ENCODE measurements at places on chromosomes 5 and 9.
A peak's percentile ranks its signal among the peaks of the same experiment; 100 is the strongest.

GRCh38 chr9:137956688-137957385 lies 79.3 kb downstream of the CACNA1B start:
- DNase-seq, result no peak

DNA sequence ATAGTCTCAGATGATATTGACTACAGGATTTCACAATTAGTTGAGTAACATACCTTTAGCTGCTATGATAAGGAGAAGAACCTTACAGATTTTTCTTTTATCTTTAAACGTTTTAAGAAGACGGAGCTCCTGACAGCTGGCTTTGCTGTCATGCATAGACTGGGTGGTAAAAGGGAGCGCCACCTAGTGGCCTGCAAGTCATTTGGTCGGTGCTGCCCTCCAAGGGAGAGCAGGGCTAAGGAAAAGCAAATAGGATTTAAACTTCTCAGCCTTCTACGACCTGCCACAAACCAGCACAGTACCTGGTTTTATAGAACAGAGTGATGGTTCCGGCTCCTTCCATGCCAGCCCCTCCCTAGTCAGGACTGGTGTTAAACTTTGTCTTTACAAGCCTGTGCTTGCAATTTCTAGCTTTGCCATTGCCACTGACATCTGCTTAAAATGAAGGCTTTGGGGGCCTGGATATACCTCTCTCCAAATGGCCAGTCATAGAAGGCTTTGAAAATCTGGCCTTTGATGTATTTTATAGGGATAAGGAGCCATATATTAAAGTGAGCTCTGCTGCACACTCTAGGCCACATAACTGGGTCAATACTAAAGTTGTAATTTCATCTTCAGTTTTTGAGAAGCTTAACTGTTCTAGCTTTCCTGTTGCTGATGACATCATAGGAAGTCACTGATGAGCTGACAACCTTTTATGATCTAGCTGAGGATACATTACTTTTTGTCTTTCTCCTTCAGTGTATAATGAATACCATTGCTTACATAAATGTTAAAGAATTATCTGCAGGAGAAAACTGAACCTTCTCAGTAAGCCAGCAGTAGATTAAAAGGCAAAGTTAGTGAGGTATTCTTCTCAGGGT lies 31.1 kb upstream of the ADAMTSL1 start:
- DNase-seq, result peak; percentile 86

DNA sequence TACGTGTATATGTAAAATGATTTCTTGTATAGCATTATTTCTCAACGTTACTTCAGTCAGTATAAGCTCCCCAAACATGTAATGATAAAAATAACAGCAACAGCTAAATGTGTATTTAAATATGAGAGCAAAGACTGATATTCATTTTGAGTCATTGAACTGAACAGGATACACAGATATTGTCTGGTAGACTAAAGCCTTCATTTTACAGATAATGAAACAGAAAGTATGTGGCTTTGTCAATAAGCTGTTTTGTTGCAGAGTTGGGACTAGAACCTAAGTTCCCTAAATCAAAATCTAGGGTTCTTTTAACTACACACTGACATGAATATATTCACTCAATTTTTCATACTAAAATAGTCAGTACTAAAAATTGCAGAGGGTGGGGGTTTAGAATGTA lies 80.4 kb upstream of the MARCHF11 start:
- no peak for DNase-seq

DNA sequence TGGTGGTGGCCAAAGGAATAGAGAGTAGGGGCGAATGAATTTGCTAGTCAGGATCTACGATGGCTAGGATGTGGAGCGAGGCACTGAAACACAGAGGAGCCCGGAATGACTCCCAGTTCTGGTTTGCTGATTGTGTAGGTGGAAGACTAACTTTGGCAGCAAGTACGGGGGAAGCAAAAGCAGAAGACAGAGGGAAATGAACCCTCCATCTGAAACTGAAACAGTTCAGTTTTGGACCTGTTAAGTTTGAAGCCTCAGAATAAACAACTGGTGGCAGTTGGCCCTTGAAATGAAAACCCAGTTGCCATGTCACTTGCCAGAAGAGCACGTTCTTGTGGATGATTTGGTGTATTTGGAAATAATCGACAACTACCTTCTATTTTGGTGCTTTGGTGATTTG lies 15.4 kb upstream of the SMIM15 start:
- no peak for DNase-seq

DNA sequence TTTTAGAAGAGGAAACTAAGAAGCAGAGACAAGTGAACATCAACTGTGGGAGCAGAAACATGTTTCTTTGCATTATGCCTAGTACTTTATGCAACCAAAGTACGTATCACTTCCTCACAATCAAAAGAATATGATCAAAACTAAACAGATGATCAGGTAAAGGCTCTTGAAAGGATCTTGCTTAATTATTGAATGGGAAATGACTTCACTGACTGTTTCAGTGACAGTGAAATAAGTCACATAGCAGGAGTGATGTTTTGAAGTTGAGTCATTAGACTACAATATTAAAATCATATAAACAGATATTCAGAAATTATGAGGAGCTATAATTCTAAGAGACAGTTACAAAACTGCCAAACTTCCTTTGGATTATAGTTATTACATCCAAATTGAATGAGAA lies 527.3 kb downstream of the MTRR start:
- no peak for DNase-seq

- DNase-seq, result no peak
Measured at GRCh38 chr9:81656004-81656403, 33.3 kb downstream of the TLE1 start.

DNA sequence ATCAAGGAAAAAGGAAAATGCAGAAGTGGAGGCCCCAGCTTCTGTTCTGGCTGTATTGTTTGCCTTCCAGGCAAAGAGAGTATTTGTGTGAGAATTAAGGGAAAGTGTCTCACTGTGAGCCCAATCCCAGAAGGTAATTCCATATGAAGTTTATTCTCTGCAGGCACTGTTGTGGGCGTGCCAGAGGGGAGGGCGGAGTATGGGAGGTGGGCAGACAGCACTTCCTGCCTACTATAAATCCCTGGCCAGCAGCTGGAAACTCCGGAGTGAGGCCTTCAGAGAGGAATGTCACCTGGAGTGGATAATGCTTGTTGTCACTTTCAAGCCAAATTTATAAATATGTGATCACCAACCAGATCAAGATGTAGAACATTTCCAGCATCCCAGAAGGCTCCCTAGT lies 209.5 kb downstream of the ARHGAP26 start:
- no peak for DNase-seq

- no peak for DNase-seq
Measured at GRCh38 chr9:28155067-28155466, 581.8 kb upstream of the C9orf72 start.

GRCh38 chr5:98796197-98796972 lies 22.9 kb downstream of the RGMB start:
- DNase-seq, result no peak

DNA sequence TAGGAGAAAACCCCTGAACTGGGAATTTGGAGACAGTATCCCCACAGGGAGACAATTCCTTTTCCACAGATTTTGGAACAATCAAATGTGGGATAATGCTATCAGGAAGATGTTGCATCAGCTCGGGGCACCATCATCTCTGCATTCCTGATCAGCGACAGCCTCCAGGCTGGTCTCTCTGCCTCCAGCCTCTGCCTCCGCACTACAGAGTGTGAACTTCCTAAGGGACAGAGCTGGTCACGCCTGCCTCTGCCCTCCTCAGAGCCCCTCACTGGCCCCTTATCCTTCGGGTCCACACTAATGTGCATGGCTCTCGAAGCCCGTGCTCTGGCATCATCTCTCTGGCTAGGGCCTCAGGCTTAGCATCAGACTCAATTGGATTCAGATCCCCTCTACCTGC lies 8.6 kb downstream of the FOXI1 start:
- no peak for DNase-seq

DNA sequence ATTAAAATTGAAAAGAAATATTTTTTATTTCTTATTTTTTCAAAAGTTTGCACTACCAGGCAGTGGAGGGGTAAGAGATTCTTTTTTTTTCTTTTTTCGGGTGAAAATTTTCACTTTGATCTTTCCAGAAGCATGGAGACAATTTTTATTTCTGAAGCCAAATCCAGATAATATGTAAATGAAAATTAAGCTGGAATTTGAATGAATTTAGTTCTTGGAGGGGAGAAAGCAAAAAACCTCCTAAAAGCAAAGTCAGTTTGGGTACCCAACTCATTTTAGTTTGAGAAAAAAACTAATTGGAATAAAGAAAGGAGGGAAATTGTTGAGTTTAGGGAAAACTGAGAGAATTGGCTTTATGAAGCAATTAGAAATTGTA lies 872 bp downstream of the ZNF618 start:
- no peak for DNase-seq

DNA sequence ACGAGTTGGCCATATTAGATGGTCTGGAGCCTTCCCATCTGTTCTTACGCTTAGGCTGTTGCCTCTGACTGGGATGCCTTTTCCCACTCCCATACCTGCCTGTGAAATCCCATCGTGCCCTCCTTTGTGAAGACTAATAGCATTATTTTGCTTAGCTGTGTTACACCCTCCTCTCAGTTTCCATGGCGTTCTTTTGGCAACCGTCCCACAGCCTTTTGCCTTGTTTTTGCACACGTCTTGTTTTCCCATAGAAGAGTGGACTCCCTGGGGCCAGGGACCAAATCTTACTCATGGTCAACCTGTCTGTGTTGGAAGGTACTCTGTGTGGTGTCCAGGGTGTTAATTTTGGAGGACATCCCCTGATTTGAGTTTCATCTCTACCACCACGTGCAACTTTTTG lies 242.1 kb downstream of the HSPA4 start:
- DNase-seq, result no peak

- no peak for DNase-seq
Measured at GRCh38 chr9:83041771-83042170, 21.2 kb downstream of the RASEF start.

DNA sequence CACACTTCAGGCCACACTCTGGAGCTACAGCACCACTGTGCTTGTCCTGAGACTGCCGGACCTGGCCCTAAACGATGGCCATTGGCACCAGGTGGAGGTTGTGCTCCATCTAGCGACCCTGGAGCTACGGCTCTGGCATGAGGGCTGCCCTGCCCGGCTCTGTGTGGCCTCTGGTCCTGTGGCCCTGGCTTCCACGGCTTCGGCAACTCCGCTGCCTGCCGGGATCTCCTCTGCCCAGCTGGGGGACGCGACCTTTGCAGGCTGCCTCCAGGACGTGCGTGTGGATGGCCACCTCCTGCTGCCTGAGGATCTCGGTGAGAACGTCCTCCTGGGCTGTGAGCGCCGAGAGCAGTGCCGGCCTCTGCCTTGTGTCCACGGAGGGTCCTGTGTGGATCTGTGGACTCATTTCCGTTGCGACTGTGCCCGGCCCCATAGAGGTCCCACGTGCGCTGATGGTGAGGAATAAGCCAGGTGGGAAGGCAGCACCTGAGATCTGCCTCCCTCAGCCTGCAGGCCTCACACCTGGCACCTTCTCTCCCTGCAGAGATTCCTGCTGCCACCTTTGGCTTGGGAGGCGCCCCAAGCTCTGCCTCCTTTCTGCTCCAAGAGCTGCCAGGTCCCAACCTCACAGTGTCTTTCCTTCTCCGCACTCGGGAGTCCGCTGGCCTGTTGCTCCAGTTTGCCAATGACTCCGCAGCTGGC lies 14.7 kb downstream of the CRB2 start:
- no peak for DNase-seq

GRCh38 chr9:22238809-22239684 lies 207.6 kb upstream of the DMRTA1 start:
- DNase-seq, result no peak

GRCh38 chr5:127406326-127407121 lies 110.9 kb upstream of the PRRC1 start:
- DNase-seq, result no peak

DNA sequence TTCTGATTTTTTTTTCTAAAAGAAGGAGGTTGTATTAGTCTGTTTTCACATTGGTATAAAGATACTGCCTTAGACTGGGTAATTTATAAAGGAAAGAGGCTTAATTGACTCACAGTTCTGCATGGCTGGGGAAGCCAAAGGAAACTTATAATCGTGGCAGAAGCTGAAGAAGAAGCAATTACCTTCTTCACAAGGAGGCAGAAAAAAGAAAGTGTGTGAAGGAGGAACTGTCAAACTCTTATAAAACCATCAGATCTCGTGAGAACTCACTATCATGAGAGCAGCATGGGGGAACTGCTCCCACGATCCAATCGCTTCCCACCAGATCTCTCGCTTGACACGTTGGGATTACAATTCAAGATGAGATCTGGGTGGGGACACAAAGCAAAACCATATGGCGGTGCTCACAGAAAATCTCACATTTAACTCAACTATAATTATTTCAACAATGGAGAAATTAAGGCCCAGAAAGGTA lies 27.1 kb downstream of the DPYSL3 start:
- no peak for DNase-seq

DNA sequence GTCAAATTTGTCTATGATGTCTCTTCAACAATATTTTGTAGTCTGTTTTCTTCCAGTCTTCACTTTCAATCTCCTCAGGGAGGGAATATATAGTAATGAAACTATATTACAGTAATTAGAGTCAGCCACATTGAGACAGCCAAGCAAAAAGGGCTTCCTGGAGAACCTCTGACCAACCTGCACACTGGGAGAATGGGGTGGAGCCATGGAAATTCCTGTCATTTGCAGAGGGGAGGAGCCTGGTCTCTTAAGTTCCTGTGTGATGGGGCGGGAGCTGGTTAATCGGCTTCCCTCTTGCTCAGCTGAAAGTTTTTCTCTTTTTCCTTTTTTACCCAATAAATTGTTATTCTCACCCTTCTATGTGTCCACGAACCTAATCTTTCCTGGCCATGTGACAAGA lies 1220.0 kb downstream of the PTPRD start:
- no peak for DNase-seq

- no peak for DNase-seq
Measured at GRCh38 chr5:3600106-3601060, 4.8 kb downstream of the IRX1 start.

DNA sequence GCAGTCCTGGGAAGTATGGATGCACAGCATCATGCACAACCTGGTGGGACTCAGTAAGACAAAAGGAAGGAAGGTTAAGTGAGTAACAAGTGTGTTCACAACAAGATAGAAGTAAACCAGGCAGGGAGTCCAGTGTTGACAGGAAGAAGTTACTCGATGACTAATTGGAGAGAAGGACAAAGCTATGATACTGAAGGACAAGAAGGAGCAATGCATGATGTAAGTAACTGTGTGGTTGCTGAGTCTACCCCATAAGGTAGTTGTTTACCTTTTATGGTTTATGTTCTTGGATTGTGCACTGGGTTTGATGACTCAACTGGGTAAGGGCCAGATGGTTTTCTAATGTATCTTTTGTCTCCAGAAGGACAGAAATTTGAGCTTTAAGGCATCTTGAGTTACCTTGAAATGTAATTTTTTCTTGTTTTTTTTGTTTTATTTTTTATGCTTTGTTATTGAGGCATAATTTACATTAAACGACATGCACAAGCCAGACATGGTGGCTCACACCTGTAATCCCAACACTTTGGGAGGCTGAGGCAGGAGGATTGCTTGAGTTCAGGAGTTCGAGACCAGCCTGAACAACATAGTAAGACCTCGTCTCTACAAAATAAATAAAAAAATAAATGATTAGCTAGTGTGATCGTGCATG lies 89.2 kb upstream of the CAST start:
- DNase-seq, result no peak

GRCh38 chr9:128625391-128626146 lies 31.1 kb downstream of the DYNC2I2 start:
- DNase-seq, result no peak

- DNase-seq, result peak; percentile 95
Measured at GRCh38 chr5:149857499-149857898, 87.1 kb downstream of the PDE6A start.
